ENCODE measurements at places on chromosomes 7 and 10. TPM values are rescaled to one million over a fixed set of nuclear protein-coding genes. Genes with fewer than 3 reads are reported as not detected.

The GNGT1 gene
- not detected for polyA plus RNA-seq

The MBLAC1 gene
- polyA plus RNA-seq = 2.2 TPM

The COPG2 gene
- 1.5 TPM for polyA plus RNA-seq

The POR gene
- 58.9 TPM for polyA plus RNA-seq

The PHKG1 gene
- polyA plus RNA-seq = 0.41 TPM

The FGFR2 gene
- 0.60 TPM for polyA plus RNA-seq

The NYAP1 gene
- not detected for polyA plus RNA-seq

The PNLIPRP2 gene
- polyA plus RNA-seq = not detected

The PKD2L1 gene
- polyA plus RNA-seq = not detected

The UROS gene
- 72.6 TPM for polyA plus RNA-seq

The RHOBTB1 gene
- polyA plus RNA-seq = not detected

The TBX20 gene
- not detected for polyA plus RNA-seq

The CCL24 gene
- polyA plus RNA-seq = not detected

The ALOX5 gene
- 0.16 TPM for polyA plus RNA-seq

The CCDC172 gene
- not detected for polyA plus RNA-seq

The CDH23 gene
- polyA plus RNA-seq = 1.5 TPM

The ADGRA1 gene
- not detected for polyA plus RNA-seq

The CYP26C1 gene
- polyA plus RNA-seq = not detected

The SYT15 gene
- polyA plus RNA-seq = not detected

The CHST12 gene
- 14.1 TPM for polyA plus RNA-seq

The TRIL gene
- not detected for polyA plus RNA-seq

The ZNF804B gene
- not detected for polyA plus RNA-seq

The SYT15B gene
- not detected for polyA plus RNA-seq

The ATP6V0A4 gene
- polyA plus RNA-seq = not detected

The GCK gene
- polyA plus RNA-seq = 0.50 TPM

The IL6 gene
- polyA plus RNA-seq = not detected

The OPALIN gene
- polyA plus RNA-seq = not detected

The SLC26A4 gene
- 0.21 TPM for polyA plus RNA-seq

The KIN gene
- 4.6 TPM for polyA plus RNA-seq

The GPRIN2 gene
- not detected for polyA plus RNA-seq

The SLC26A5 gene
- not detected for polyA plus RNA-seq

The TACR2 gene
- 0.13 TPM for polyA plus RNA-seq

The GIMAP7 gene
- 1,084 TPM for polyA plus RNA-seq

The PRF1 gene
- 139 TPM for polyA plus RNA-seq

The LRRC61 gene
- 25.5 TPM for polyA plus RNA-seq

The NRCAM gene
- polyA plus RNA-seq = not detected
